NCI-H187 (cell line): ENCODE measurements at places on chromosomes 2 and 18.

- DNase-seq, result no peak
Measured at GRCh38 chr2:218400167-218400929, 680 bp downstream of the CTDSP1 start.

DNA sequence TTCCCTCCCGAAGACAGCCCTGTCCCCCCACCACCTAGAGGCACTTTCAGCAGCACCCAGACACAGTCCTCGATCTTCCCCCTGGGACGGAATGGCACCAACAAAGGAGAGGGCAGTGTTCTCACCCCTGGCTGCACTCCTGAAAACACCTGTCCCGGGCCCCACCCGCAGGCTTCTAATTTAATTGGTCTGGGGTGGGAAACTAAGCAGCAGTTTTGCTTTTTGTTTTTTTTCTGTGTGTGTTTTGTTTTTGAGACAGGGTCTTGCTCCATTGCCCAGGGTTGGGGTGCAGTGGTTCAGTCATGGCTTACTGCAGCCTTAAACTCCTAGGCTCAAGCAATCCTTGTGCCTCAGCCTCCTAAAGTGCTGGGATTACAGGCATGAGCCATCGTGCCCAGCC is 38.4 kb upstream of the REL start:
- DNase-seq, result no peak

DNA sequence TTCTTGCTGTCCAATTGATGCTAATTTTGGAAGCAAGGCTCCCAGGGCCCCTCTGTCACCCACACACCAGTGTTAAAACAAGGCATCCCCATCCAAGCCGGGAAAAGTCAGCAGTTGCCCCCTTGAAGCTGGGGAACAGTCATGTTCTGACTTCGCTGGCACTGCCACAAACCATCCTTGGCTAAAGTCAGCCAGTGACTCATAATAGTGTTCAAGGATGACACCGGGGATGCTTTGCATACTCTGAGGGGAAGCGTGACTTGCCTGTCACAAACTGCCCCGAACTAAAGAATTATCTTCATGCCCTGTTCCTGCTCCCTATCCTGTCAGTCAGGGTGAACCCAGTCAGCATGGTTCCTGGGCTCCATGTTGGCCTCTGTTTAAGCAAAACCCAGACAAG is 37.0 kb downstream of the TGFA start:
- no peak for DNase-seq

GRCh38 chr2:20467789-20468548 is 21.1 kb downstream of the RHOB start:
- DNase-seq, result no peak

DNA sequence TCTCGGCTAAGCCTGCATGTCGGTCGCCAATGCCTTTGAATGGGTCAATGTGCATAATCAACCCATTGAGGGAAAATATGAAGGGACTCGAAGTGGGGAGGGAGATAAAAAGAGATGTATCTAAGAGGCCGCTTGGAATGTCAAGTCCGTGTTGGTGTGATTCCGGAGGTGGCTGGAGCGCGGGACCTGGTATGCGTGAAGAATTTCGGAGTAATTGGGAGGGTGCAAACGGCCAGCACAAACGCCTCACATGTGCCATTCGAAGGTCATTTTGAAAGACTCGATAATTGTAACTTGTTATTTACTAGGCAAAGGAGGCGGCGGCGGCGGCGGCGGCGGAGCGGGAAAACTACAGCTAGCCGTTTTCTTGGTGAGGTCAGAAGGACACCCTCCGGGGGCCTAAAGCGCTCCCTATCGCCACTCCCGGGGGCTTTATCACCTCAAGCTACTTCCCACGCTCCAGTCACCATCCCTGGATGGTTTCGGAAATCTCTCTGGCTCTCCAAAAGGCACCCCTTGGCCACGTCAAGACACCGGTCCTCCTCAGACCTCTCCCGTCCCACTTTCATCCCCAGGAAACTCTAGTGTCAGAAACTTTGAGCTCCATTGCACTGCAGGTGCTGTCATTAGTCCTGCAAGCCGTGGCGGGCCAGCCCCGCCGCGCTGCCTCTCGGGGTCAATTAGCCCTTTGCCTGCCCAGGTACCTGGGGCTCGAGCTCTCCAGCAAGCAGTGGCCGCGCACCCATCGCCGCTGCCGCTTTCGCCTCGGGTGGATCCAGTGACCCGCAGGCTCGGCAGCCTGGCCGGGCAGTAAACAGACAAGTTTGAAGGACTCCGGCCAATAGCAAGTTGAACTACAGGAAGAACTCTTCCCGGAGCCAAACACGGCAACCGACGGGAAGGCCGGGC is 1.5 kb downstream of the ERBB4 start:
- DNase-seq, result no peak

- no peak for DNase-seq
Measured at GRCh38 chr2:120858361-120859106, 122.9 kb downstream of the GLI2 start.
